Activated naive CD8-positive, alpha-beta T cell treated with anti-CD3 and anti-CD28 coated beads, Interleukin-2, amount 10 ng/mL, durations not matched to agents 7 days and 5 days (primary cell): ENCODE measurements at places on chromosomes 5 and 9.

DNA sequence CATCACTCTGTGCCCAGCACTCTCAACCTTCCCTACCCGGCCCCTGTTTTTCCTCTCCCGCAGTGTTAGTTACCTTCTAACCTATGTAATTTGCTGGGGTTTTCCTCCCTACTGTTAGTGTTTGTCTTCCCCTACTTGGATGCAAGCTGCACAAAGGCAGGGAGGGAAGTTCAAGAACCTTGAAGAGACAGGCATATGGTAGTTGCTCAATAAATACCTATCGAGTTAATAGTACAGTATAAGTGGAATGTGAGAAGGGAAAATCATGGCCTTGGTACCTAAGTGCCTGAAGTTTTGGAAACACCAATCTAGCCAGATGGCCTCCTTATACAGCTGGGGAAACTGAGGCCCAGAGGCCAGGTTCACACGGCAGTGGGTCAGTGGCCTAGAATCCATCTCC is 24.2 kb downstream of the PDGFRB start:
- no peak for DNase-seq

DNA sequence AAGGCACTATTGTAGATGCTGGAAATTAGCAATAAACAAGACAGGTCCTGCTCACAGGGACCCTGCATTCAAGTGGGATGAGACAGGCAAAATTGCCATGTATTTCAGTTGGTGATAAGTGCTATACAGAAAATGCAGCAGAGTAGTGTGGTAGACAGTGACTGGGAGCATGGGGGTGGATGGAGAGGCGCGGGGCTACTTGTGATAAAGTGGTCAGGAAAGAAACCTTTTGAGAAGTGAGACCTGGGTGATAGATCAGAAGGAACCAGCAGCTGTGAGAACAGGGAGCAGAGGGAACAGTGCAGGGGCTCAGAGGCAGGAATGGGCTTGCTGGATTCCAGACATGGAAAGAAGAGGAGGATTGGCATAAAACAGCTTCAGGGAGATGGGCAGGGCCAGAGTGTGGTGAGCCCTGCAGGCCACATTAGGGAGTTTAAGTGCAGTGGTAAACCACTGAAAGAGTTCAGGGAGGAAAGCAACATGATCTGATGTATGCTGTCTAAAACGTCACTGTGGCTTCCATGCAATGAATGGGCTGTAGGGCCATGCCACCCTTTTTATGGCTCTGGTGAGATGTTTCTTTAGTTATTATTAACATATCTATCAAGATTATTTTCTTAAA is 7.3 kb downstream of the CRHBP start:
- peak; percentile 31 for DNase-seq

DNA sequence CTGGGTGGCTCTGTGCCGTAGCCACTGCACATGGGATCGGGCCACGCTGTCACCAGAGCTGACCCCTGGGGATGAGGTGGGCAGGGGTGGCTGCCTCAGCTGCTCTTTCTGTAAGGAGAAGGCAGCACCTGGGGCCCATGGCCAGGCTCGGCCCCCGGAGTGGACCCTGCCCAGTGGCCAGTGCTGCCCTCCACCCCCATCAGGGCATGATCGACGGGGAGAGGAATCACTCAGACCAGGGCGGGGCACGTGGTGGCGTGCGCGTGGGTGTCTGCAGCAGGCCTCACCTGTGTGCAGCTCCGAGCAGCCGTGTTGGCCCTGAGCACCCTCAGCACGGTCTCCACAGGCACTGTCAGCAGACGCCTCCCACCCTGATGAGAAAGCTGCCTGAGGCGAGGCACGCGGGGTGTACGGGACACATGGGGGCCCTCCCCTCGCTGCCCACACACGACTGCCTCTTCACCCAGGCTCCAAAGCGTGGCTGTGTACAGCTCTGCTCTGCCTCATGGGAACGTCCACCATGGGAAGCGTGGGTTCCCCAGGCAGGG is 8.6 kb upstream of the CARD9 start:
- no peak for DNase-seq

GRCh38 chr9:14326264-14326826 is 12.4 kb upstream of the NFIB start:
- no peak for DNase-seq

DNA sequence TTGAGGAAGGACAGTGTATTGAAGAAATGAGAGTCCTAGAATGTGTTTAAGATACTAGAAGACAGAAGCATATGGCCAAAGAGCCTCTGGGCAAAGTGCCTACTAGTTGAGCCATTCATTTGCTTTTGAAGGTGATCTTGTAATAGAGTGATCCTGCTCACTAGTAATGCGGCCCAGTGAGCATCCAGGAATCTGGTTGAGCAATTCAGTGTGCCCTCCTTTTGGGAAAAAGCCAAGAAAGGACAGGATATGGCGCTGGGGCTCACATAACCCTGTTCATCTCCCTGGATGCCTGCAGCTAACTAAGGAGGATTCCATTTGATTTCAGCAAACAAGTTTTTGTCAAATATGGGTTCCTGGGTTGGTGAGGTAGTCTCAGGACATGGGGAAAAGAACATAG is 16.3 kb downstream of the ADAM19 start:
- DNase-seq, result no peak

DNA sequence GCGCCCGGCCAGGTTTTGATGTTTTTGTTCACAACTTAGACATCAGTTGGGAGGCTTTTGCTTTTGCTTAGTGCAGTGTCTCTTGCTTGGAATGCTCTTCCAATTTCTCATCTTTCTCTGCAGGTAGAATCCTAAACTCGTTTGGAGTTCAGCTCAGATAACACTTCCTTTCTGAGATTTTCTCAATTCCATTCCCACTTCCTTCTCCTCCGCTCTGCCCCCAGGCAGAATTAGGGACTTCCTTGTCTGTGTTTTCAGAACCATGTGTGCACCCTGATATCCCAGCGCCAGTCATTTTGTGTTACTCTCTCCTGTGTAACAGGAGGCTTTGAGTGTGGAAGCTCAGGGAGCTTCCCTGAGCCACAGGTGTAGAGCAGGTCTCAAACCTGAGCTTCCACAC is 171.0 kb downstream of the INSYN2B start:
- no peak for DNase-seq

DNA sequence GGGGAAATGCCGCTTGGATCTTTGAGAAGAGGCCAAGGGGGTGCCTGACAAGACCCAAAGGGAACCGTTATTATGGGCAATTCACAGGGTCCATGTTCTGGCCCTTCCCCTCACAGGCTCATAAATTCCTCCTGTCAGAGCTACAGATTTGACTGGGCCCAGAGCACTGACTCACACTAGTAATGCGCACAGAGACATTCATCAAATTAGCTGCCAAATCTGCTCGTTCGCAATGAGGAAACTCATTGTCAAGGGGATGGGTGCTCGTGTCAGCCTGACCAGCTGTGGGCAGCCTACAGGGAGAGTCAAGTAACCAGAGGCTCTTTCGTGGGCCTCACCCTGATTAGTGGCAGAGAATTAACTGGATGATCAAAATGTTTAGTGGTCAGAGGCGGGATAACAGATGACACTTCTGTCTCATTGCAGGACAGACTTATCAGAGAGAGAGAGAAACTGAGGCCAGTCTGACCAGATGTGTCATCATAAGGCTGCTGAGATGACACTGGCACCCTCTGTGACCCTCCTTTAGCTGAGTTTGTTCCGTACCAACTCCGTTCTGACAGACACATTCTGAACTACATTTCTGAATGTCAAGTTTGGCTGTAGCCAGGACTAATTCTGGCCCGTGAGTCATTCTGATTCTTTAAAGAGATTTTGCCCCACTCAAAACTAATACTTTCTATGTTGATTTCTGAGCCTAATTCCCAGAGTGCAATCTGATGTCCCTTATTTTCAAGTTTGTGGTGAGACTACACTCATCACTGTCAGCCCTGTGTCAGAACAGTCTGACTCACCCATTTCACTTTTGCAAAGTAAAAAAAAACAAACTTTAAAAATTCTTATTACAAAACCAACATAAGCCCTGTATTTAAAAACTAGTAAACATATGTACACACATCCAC is 377.1 kb downstream of the ACTL7B start:
- no peak for DNase-seq

DNA sequence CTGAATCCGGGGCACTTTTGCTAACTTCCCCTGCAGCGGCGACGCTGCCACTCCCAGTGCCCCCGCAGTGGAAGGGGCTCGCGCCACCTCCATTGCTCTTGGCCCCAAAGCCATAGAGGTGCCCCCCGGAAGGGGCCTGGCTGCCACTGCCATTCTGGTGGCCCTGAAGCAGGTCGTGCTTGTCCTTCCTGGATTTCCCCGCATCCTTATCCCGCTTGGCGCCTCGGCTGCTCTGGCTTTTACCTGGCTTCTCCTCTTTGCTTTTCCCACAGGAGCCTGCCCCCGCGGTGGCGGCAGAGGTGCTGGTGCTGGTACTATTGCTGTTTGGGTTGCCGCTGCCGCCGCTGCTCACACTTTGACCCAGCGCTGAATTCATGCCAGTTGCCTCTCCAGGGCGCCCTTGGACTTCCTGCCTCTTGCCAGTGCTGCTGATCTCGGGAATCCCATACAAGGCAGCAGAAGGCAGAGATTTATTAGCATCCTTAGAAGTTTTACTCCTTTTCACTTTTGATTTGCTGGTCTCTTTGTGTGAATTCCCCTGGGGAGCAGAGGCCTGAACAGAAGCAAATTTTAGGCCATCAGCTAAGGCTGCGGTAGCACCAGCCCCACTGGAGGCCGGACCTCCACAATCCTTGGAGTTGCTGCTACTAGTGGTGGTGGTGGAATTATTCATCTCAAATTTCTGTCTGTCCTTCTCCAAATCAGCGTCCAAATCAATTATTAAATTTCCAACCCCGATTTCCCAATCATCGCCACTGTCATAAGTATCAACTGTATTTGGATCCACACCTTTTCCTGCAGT is 2.1 kb downstream of the ZNF608 start:
- no peak for DNase-seq

DNA sequence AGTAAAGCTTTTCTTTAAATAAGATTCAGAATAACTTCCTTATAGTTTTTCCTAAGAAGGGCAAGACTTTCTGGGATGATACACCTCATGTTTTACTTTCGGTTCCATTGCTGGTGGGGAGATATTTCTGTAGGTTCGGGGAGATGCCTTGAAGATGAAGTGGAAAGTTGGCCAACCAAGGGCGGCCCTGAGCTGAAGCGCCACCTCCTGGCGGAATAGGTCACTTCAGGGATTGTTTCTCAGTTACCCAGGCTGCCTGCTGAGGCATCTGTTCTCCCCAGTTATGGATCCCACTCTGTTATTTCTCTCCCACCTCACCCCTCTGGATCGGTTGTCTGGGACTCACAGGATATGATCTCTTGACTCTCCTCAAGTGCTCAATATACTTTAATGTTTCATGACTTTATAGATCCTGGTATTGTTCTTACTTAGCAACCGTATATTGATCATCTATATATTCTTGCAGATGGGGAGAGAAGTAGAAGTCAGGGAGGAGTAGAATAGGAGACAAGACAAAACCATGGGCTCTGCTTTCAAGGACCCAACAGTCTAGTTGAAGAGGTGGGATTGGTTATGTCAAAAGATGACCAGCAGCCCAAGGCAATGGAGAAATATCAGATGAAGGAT is 23.4 kb downstream of the MEGF10 start:
- DNase-seq, result peak; percentile 65

GRCh38 chr5:80216753-80217596 is 38.9 kb downstream of the SERINC5 start:
- DNase-seq, result peak; percentile 56

DNA sequence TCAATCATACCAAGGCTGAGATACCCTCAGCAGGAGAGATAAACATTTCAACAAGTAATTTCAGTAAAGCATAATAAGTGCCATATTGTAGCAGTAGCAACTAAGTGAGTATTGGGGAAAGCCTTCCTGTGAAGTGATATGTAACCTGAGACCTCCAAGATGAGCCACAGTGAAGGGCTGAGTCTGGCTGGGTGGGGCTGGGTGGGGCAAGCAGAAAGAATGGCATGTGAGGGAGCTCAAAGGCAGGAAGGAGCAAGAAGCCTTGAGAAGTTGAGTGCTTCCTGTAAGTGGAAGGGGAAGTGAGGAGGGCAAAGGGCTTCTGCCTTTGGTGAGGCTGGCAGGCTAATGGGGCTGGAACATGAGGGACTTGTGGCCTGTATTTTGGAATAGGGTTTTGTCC is 19.7 kb upstream of the ASTN2 start:
- no peak for DNase-seq

DNA sequence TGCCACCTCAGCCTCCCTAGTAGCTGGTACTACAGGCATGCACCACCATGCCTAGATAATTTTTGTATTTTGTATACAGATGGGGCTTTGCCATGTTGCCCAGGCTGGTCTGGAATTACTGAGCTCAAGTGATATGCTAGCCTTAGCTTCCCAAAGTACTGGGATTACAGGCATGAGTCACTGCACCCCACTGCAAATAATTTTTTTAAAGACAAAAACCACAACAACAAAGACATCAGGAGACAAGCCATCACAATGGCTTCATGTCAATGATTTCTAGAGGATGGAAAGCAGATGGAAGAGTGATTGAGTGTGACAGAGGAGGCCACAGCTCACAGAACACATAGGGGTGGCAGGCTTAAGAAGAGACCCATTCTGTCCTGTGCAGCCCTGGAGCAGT is 97.9 kb upstream of the PCSK1 start:
- DNase-seq, result no peak

DNA sequence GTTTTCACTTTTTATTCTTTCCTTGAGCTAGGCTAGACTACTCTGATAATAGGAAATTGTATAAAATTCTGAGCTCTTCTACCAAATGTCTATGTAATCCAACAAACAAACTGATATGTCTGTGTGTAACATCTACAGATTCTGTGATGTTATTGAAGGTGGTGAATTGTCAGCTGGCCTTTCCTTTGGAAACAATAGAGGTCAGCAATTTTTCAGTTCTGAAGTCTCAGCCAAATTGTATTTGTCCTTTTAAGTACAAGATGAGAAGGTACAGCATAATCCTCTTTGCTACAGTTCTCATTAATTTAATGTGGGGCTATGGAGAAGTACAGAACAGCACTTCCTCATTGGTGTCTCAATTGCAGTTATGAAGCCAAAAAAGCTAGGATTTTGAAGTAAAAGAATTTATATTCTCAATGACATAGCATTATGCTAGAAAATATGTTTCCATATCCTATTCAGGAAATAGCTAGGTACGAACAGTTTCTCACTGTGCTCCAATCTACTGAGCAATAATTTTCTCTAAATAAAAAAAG is 198.0 kb downstream of the HINT1 start:
- no peak for DNase-seq

GRCh38 chr5:142611154-142611553 is 74.7 kb downstream of the FGF1 start:
- DNase-seq, result peak; percentile 69

GRCh38 chr9:111661150-111661801 is at the start of gene GNG10:
Gene GNG10, plus strand, starts transcription at chr9:111661605. Its CDS starts 30 bp downstream, at chr9:111661635.
- DNase-seq, result peak; percentile 86

GRCh38 chr5:83387041-83387440 is 84.5 kb upstream of the VCAN start:
- DNase-seq, result no peak

DNA sequence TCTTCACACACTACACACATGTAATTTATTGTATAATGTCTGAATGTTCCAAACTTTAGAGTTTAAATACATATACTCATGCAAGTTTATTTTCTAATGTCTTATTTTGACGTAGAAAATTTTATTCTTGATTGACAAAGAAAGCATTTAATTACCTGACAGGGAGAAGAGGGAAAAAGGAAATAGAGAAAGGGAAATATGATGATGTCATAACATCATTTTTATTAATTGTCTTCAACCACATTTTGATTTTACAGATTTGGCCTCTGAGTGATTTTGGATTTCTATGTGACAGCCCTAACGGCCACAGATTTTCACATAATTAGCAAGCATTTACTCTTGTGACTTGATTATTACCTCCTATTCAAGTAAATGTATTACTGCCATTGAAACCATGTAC is 106.1 kb upstream of the FSTL4 start:
- no peak for DNase-seq
